Naive thymus-derived CD4-positive, alpha-beta T cell (primary cell): ENCODE measurements at places on chromosomes 2 and 18. TPM values are rescaled to one million over a fixed set of nuclear protein-coding genes. Genes with fewer than 3 reads are reported as not detected.

Gene DNAJC5G
- total RNA-seq = not detected

DNA sequence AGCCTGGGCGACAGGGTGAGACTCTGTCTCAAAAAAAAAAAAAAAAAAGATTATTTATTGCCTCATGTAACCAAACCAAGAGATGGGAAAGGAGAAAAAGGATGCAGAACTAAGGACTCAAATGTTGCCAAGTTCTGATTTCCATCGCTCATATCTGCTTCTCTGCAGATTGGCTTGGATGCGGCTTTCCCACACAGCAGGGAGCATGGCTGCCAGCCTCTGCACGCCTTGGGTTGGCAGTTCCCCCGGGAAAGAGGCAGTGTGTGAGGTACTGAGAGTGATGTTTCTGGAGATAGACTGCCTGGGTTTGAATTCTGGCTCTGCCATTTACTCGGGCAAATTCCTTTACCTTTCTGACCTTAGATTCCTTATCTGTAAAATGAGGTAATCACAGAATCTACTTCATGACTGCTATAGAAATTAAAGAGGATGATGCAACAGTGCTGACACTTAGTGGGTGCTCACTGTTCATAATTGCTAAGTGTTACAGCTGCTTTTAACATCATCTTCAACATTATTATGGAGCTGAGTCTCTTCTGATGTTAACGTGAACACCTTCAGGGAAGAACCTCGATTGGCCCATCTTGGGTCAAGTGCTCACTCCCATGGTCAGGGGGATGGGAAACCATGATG, 68.8 kb downstream of the ACAA2 start:
- no peaks in the 10 kb centered on the region for H3K27me3 ChIP-seq
- DNase-seq = no peak
- H3K4me1 ChIP-seq = no peaks in the 10 kb centered on the region
- H3K36me3 ChIP-seq = no peaks in the 10 kb centered on the region
- no peak overlapping the region for H3K27ac ChIP-seq

Gene CD207
- not detected for total RNA-seq

Gene REG1B
- not detected in 2 replicates for total RNA-seq

Gene SLC35F6
- total RNA-seq = 22.5 TPM

DNA sequence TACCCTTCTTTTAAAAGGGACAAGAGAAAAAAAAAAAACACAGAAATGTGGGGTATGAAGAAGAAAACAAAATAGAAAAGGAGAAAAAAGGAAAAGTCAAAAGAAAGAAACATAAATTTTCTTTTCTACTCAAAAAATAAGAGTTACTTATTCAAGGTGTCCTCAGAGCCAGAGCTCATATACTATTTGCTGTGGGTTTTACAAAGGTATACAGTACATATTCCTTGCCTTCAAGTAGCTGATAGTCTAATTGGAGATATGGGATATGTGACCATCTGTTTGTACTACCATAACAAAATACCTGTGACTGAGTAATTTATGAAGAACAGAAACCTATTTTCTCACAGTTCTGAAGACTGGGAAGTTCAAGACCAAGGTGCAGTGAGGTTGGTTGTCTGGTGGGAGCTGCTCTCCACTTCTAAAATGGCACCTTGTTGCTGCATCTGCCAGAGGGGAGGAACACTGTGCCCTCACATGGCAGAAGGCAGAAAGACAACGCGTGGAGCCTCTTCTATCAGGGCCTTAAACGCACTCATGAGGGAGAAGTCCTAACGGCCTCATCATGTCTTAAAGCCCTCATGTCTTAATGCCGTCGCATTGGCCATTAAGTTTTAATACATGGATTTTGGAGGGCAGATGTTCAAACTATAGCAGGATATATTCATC, 33.9 kb downstream of the NBAS start:
- no peak for DNase-seq
- no peaks in the 10 kb centered on the region for H3K4me1 ChIP-seq
- H3K27ac ChIP-seq = no peak overlapping the region

Gene CFAP221
- total RNA-seq = not detected

DNA sequence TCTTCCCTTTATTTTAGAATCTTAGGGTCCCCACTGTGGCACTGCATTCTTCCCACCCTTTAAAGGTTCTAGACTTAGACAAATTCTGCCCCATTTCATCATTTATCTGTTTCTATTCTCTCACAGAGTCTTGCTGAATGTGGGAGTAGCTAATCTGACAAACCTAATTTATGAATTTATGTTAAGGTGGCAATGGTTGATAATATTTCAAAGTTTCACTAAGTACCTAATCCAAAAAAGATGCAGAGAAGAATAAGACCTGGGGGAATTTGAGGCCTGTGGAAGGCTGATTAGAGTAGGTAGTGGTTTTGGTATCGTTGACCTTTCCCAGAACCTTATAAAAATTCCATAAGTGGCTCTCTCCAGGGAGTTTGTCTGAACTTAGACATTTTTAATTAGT, 18.0 kb downstream of the KCNE4 start:
- H3K4me1 ChIP-seq = no peaks in the 10 kb centered on the region
- no peak for DNase-seq
- no peaks in the 10 kb centered on the region for H3K27me3 ChIP-seq

DNA sequence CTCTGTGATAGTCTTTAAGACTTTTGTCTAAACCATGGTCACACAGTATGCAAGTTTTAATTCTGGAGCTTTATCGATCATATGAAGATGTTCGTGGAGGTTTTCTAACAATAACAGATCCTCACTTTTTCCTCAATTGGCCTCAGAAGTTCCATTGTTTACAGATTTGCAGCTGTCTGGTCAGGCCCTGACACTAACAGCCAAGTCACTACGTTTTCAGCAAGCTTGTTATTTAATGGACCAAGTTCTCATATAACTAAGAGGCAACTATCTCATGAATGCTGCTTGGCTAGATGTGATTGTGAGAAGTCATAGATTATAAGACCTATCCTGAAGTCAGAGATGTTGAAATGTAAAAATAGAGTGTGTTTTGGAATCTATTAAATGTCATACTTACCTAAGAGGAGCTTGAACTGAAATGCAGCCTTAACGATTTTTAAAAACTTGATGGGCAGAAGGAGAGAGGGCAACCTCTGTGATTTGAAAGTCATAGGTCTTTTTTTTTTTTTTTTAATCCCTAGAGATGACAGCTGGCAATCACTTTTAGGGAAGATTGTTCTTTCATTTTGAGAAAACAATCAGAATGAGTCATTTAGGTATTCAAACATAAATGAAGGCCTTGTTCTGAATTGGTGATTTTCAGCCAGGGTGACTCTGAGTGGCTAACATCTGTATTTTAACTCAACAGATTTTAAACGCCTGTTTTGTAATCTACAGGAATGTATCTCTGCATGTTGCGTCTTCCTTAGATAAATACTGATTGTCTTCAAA, 48.4 kb upstream of the NEMP2 start:
- no peak for DNase-seq
- no peaks in the 10 kb centered on the region for H3K27me3 ChIP-seq
- peaks cover 12% of the 10 kb centered on the region for H3K4me1 ChIP-seq
- no peaks in the 10 kb centered on the region for H3K36me3 ChIP-seq
- no peak overlapping the region for H3K4me3 ChIP-seq
- no peak overlapping the region for H3K27ac ChIP-seq

- no peaks in the 10 kb centered on the region for H3K27me3 ChIP-seq
- peak overlapping the region; percentile 53 for H3K4me3 ChIP-seq
- peak overlapping the region; percentile 93 for H3K27ac ChIP-seq
- DNase-seq = peak; percentile 68
- peaks cover 56% of the 10 kb centered on the region for H3K4me1 ChIP-seq
- H3K36me3 ChIP-seq = peaks cover 4% of the 10 kb centered on the region
Observed at GRCh38 chr2:218290316-218291261, 1.7 kb downstream of the TMBIM1 start.

Gene ATP6V1B1
- not detected for total RNA-seq

DNA sequence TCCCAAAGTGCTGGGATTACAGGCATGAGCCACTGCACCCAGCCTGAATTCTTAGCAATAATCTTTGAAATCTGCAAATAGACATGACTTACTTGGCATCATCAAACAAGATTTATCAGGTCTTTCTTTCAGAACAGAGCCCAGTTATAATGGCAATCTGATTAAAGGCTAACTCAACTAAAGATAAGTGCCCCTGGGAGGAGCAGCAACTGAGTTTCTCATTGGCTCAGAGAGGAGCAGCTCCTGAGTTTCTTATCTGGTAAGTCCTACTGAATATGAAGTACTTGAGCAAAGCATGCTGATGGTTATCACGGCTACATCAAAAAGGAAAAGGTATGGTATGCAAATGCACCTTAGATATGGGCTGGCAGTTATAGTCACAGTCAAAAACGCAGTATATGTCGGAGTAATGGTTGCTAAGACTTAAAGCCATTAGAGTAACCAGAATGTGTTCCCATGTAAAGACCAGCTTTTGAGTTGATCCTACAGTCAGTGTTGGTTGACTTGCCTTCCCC, 15.0 kb upstream of the AP1S3 start:
- H3K27me3 ChIP-seq = no peaks in the 10 kb centered on the region
- no peak overlapping the region for H3K27ac ChIP-seq

DNA sequence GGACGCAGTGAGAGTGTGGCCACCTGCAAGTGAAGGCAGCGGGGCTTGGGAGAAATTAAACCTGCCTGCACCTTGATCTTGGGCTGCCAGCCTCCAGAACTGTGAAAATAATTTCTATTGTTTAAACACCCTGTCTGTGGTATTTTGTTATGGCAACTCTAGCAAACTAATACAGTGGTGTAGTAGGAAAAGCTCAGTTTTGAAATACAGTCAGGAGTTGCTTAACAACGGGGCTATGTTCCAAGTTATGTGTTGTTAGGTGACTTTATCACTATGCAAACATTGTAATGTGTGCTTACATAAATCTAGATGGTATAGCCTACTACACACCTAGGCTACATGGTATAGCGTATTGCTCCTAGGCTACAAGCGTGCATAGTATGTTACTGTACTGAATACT, 93.4 kb upstream of the FN1 start:
- DNase-seq = no peak
- no peaks in the 10 kb centered on the region for H3K27me3 ChIP-seq
- no peak overlapping the region for H3K4me3 ChIP-seq
- no peaks in the 10 kb centered on the region for H3K4me1 ChIP-seq

- no peak overlapping the region for H3K4me3 ChIP-seq
Observed at GRCh38 chr2:26475037-26475436, 2.9 kb downstream of the OTOF start.

Gene HRH4
- total RNA-seq = 0.19 and 0.31 TPM in 2 replicates

GRCh38 chr2:189558516-189559272, 21.9 kb downstream of the SLC40A1 start:
- H3K4me1 ChIP-seq = no peaks in the 10 kb centered on the region
- DNase-seq = no peak
- no peak overlapping the region for H3K4me3 ChIP-seq
- peaks cover 7% of the 10 kb centered on the region for H3K36me3 ChIP-seq

Gene NGEF
- not detected for total RNA-seq

Gene NOTO
- not detected in 2 replicates for total RNA-seq

- H3K4me1 ChIP-seq = no peaks in the 10 kb centered on the region
- no peak overlapping the region for H3K4me3 ChIP-seq
- no peak overlapping the region for H3K27ac ChIP-seq
- no peak for DNase-seq
Observed at GRCh38 chr2:42057902-42058450, 10.2 kb downstream of the PKDCC start.

- no peak for DNase-seq
- peaks cover 13% of the 10 kb centered on the region for H3K4me1 ChIP-seq
- no peaks in the 10 kb centered on the region for H3K27me3 ChIP-seq
- no peaks in the 10 kb centered on the region for H3K36me3 ChIP-seq
Observed at GRCh38 chr2:241984658-241985057, 115.1 kb downstream of the RTP5 start.

DNA sequence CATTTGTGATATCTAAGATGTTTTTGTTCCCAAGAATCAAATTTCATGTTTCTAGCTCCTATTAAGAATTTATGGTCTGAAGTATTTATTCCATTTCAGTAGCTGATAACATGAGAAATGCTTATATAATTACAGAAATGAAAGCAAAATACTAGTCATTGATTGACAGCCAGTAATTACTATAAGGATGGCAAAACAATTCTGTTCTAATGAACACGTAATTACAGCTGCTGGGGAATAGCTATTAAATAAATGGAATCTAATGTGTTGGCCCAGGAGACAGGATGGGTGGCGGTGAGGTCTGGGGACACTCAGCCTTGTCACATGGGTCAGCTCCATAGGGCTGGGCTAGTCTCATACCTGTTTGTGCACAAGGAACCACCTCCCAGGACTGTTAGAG, 263.5 kb downstream of the FHOD3 start:
- no peaks in the 10 kb centered on the region for H3K4me1 ChIP-seq
- DNase-seq = no peak
- no peaks in the 10 kb centered on the region for H3K27me3 ChIP-seq
- no peaks in the 10 kb centered on the region for H3K36me3 ChIP-seq

DNA sequence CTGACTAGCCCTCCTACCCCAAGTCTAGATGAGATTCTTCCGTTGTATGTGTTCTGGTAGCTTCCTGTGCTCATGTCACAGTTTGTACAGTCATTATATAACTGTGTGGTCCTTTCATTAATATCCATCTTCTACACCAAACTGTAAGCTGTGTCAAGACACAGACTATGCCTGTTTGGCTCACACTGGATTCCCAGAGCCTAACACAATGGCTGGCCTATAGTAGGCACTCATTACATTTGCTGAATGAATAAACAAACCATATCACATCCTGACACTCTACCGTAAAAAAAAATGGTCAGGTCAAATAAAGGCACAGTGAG, 72.6 kb downstream of the ANKRD44 start:
- no peaks in the 10 kb centered on the region for H3K27me3 ChIP-seq
- peaks cover 84% of the 10 kb centered on the region for H3K4me1 ChIP-seq
- no peak for DNase-seq
- H3K27ac ChIP-seq = peak overlapping the region; percentile 70

Gene CAPN13
- total RNA-seq = not detected

GRCh38 chr18:44723411-44723810, 42.7 kb downstream of the SETBP1 start:
- H3K27ac ChIP-seq = no peak overlapping the region
- no peaks in the 10 kb centered on the region for H3K27me3 ChIP-seq
- no peaks in the 10 kb centered on the region for H3K4me1 ChIP-seq

GRCh38 chr18:76449111-76449453, 46.0 kb downstream of the ZNF516 start:
- H3K36me3 ChIP-seq = no peaks in the 10 kb centered on the region
- DNase-seq = no peak
- no peaks in the 10 kb centered on the region for H3K27me3 ChIP-seq
- no peak overlapping the region for H3K27ac ChIP-seq
- H3K4me3 ChIP-seq = no peak overlapping the region

GRCh38 chr2:46537046-46537445, 57.7 kb downstream of the TMEM247 start:
- H3K4me3 ChIP-seq = no peak overlapping the region
- H3K4me1 ChIP-seq = peaks cover 49% of the 10 kb centered on the region
- H3K27ac ChIP-seq = no peak overlapping the region

DNA sequence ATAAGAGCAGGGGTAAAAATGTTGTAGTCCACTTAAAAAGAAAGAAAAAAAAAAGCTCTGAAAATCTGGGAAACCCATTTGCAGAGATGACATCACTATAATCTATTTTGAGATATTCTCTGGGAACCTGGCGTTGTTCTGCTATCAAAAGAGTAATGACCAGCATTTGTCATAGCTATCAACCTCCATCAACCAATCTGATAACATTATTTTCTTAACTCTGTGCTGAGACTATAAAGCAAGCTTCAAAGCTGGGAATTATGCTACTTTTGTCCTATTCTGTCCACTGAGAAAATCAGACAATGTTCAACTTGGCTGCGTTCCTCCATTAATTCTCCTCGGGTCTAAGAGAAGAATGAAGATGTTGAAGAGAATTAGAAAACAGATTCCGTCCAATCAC, 107.5 kb downstream of the STK39 start:
- no peaks in the 10 kb centered on the region for H3K4me1 ChIP-seq
- no peak overlapping the region for H3K27ac ChIP-seq
- no peaks in the 10 kb centered on the region for H3K27me3 ChIP-seq
- peaks cover 6% of the 10 kb centered on the region for H3K36me3 ChIP-seq
- DNase-seq = no peak
- no peak overlapping the region for H3K4me3 ChIP-seq
